ENCODE measurements at places on chromosomes 3 and 15.

- DNase-seq, result no peak
These were observed 60.0 kb upstream of the TRIM71 start for GRCh38 chr3:32757618-32758374.

GRCh38 chr15:66356077-66356358 lies 467 bp downstream of the TIPIN start:
- no peak for DNase-seq

GRCh38 chr15:69843900-69844304 lies 253.8 kb downstream of the TLE3 start:
- DNase-seq, result no peak

DNA sequence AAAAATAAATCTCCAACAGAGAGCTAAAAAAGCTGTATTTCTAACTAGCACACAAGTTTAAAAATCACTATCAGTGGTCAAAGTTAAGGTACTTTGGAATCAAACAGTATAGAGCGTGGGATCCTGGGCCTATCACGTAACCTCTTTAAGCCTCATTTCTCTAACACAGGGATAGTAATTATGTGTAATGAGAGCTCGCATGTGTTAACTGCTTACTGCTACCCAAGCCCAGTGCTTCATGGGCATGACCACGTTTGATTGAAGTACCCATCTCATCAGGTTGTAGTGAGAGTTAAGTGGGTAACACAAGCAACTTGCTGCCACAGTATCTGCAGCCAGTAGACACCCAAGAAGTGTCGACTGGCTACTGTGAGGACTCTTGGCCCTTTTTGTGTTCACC lies 28.2 kb upstream of the NOX5 start:
- DNase-seq, result no peak

DNA sequence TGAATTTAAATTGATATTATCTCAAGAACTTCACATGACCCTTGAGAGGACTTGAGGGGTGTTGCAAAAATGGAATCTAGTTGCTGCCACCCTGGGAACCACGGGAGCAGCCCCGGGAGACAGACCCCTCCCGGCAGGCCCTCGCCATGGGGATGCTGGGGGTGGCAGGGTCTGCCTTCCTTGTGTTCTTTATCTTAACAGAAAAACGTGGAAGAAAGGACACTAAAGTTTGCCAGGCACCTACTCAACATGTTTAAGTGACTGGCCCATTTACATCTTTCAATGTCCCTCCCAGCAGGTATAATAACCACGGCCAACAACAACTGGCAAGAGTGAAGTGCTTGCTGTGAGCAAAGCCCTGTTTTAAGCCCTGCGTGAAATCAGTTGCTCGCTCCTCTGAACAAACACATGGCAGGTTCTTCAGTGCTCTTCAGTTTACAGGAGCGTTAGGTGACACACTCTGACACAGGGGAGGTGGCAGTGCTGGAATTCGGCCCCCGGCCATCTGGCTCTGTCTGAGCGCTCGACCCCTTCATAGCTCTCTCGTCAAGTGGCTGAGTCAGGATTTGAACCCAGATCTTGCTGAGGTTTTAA lies 112.5 kb downstream of the ASB7 start:
- DNase-seq, result no peak

- no peak for DNase-seq
These were observed 18.2 kb downstream of the COL8A1 start for GRCh38 chr3:99656624-99657023.

GRCh38 chr3:111134302-111134701 lies 62.7 kb downstream of the NECTIN3 start:
- no peak for DNase-seq

- DNase-seq, result no peak
These were observed 570 bp downstream of the APH1B start for GRCh38 chr15:63277893-63278456.

DNA sequence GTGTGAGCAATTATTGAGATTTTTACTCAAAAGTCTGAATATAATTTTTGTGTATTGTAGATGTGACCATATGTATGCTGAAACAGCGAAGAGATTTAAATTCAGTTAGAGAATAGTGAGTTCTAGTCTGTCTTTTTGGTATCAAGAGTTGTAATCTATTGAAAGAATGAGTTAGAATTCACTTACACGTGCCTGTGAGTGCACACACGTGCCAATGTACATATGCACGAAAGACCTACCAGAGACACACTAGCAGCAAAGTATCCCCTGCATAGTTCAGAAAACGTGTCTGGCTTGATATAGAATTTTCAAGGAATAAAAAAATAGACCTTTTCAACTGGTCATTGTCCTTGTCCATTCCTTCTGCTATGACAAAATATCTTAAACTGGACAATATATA lies 64.8 kb upstream of the BHLHE40 start:
- no peak for DNase-seq

Data from GM18507 (cell line).